Activated naive CD8-positive, alpha-beta T cell treated with anti-CD3 and anti-CD28 coated beads, Interleukin-2, amount 50 U/mL, for 16 hours (primary cell): ENCODE measurements at places on chromosomes 3 and 15.

DNA sequence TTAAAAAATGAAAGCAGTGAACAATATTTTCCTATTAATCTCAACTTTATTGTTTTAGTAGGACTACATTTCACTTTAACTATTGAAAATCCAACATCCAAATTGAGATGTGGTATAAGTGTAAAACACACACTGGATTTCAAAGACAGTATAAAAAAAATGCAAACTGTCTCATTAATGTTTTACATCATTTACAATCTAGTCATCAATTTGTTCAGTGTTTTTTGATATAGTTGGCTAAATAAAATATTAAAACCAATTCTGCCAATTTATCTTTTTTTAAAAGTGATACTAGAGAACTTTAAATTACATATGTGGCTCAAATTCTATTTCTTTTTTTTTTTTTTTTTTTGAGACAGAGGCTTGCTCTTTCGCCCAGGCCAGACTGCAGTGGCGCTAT is 95.1 kb downstream of the NPTN start:
- DNase-seq = no peak

- no peak for DNase-seq
Observed at GRCh38 chr3:149957361-149958125, 13.2 kb downstream of the PFN2 start.

- DNase-seq = no peak
Observed at GRCh38 chr15:47744496-47744895, 27.2 kb downstream of the SEMA6D start.

- DNase-seq = no peak
Observed at GRCh38 chr3:126873416-126873815, 109.5 kb upstream of the PLXNA1 start.

- DNase-seq = no peak
Observed at GRCh38 chr15:63236272-63236671, 41.1 kb upstream of the APH1B start.

DNA sequence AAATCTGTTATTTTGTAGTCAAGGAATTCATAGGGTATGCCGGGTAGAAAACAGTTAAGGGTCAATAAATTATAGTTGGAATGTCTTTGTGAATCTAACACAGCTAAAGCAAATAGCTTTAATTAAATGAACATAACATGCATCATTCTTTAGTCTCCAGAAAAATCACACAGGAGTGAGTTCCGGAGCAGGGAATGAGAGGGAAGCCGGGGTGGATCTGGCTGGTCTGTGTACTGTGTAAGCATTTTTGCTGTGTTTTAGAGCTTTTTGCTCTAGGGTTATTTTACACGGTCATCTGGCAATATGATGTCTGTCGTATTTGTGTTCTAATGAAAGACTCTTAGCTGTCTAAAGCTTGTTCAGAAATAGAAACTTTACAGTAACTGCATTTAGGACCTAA is 57.5 kb downstream of the MED12L start:
- DNase-seq = no peak

DNA sequence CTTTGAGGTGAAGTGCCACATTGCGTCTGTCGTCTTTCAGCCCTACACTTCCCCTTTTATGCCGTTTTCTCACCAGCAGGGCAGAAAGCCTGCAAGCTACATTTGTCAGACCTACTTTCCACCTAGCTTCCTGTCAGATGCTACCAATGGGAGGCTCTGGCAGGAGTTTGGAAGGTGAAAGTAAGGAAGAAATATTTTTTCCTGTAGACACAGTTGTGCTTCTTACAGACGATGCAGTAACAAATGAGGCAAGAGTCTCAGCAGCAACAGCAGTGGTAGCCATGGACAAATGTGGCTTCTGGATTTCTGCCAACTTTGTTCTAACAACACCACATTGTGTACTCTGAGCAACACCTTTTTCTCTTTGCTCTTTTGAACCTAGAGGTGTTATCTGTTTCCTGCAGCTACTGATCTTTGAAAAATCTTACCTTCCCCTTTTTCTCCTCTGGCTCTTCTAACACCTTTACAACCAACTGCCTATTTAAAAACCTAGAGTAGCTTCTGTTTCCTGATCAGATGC is 70.6 kb upstream of the STT3B start:
- no peak for DNase-seq

DNA sequence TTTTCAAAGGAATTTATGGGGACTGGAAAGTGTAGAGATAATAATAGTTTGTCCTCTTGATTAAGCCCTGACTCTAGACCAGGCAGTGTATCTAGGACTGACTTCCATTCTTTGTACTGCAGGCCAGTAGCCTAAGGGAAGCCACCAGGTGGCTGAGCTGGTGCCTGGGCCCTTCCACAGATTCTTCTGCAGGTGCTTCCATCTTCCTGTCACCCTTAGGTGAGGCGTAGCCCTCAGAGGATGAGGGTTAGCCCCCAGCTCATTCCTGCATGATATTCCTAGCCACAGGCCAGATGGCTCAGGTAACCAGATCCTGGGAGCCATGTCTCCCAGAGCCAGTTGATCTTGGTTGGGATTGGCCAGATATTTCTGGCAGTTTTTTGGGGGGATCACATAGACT is 169.0 kb upstream of the IL12A start:
- DNase-seq = no peak
